A172 (cell line): ENCODE measurements at places on chromosomes 16 and 17.

- DNase-seq, result no peak
Observed at GRCh38 chr16:2388139-2388874, 40.9 kb upstream of the CCNF start.

DNA sequence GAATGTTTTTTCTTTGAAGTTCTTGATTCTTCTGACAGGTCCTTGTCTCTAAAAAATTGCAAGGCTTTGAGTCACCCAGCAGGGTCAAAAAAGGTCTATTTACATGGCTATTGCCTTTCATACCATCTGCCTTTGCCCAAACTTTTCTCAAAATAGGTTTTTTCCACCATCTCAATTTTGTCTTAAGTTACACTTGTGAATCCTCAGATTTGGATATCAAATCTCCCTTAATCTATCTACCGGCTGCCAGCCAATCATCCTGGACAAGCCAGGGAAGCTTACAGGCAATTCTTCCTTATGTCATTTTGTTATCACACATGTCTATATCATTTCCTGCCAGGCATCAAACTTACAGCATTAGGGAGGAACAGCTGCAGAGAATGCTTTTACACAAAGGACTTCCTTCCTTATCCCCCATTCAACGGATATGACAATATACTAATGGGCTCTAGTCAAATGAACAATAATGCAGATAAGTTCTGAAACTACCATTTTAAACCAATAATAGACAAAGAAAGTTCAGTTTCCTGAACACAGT, 104.1 kb upstream of the CORO6 start:
- peak; percentile 58 for DNase-seq

DNA sequence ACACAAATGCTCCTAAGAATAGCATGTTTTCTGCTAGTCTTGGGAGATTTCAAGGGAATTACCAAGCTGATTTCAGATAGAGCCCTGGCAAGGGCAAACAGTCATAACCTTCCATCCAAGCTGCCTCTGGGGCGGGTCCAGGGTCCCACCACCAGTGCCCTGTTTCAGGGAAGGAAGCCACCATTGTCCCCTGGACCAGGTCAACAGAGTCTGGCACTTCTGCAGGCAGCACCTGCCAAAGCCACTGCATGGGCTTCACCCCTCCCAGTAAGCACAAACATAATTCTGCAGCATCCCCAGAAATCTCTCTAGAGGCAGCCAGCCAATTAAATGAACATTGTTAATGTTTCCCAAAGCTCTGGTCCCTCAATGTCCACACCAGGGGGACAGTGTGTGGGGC, 143.0 kb downstream of the SALL1 start:
- no peak for DNase-seq

DNA sequence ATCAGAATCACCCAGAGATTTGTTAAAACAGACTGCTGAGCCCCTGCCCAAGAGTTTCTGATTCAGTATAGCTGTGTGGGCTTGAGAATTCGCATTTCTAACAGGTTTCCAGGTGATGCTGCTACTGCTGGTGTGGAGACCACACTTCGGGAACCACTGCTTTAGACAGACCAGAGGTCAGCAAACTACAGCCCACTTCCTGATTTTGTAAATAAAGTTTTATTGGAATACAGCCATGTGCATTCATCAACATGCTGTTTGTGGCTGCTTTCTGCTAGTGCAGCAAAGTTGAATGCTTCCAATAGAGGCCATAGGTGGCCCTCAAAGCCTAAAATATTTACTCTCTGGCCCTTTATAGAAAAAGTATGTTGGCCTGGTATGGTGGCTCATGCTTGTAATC, 32.6 kb upstream of the CLEC19A start:
- DNase-seq, result no peak

GRCh38 chr17:7146115-7146514, 31.5 kb upstream of the ASGR2 start:
- no peak for DNase-seq

GRCh38 chr16:72924927-72925630, 122.8 kb downstream of the ZFHX3 start:
- no peak for DNase-seq

DNA sequence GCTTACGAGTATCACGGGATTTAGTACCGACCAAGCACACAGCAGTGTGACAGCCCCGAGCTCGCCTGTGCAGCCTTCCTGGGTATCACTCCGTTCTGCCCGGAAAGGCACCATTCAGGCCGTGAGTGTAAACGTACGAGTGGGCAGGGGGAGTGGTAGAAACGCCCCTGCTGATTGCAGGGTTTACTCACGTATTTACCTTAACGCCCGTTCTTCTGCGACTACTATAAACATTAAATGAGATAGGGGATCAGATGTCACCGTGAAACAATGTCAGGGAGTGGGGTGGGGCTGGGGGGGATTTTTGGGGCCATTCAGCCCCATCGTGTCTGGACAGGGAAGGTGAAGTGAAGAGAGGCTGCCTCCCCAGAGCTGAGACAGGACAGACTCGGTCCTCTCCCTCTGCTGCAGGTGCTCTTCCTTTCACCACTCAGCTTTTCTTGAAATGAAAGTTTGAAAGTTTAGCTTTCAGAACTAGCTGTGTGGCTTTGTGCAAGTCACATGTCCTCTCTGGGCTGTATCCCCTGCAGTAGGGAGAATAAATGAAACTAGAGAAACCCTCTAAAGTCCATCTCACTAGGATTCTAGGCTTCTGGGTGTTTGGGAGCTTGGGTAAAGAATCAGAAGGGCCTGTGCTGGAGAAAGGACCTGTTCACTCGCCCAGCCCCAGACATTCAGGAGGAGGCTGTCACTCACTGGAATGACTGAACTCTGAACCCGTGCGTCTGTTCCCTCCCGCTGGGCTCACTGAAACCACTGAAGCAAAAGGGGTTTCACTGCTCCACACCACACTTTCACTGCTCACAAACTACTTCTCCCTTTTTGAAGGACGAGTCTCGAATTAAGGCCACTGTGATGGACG, 66.7 kb downstream of the RPA1 start:
- DNase-seq, result no peak

- DNase-seq, result no peak
Observed at GRCh38 chr17:69728816-69729215, 314.3 kb downstream of the MAP2K6 start.

DNA sequence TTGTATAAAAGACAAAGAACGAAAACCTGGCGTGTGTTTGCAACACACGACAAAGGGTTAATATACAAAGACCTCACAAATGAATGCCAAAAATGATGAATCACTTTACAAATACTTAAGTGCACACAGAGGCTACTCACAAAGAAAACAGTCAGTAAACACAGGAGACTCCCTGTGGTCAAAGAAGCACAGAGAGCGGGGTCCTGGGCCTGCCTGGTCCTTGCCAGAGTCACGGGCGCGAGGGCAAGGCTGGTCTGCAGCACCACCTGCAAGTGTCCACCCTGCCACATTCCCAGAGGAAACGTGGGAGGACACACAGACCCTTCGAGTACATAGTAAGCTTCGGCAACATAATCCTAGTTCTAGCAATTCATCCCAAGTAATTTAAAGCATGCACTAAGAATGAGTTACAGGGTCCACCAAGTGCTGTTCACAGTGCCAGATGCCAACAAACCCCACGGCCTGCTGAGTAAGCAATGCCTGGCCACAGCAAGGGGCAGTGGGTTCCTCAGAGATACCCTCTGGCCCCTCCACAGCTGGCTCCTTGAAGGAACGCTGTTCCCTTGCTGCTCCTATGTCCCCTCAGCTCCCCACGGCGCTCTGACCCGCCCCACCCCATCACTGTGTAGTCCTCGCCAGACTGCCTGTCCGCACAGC, 24.6 kb upstream of the FAAP100 start:
- peak; percentile 88 for DNase-seq

- no peak for DNase-seq
Observed at GRCh38 chr17:1724869-1725641, 551 bp downstream of the WDR81 start.

GRCh38 chr16:88471575-88471974, 18.5 kb downstream of the ZFPM1 start:
- DNase-seq, result peak; percentile 37

DNA sequence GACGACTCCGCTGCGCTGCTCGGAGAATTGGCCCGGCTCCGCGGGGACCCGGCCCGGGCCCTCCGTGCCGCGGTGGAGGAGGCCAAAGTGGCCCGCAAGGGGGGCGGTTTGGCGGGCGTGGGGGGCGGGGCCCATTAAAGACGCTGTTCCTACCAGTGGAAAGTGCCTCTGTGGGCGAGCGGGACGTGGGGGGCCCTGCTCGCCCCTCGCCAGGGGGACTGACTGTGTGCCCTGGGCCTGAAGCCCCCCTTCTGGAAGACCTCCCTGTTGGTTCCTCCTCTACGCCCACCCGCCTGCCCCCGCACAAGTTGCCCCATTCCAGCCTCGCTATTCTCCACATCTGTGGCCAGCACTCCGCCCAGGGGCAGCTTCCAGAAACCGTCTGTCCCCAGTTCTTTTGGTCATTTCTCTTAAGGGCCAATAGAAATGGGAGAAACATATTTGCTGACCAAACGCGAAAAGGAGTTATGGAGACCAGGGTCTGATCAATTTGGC, 1.9 kb upstream of the FGF11 start:
- no peak for DNase-seq

DNA sequence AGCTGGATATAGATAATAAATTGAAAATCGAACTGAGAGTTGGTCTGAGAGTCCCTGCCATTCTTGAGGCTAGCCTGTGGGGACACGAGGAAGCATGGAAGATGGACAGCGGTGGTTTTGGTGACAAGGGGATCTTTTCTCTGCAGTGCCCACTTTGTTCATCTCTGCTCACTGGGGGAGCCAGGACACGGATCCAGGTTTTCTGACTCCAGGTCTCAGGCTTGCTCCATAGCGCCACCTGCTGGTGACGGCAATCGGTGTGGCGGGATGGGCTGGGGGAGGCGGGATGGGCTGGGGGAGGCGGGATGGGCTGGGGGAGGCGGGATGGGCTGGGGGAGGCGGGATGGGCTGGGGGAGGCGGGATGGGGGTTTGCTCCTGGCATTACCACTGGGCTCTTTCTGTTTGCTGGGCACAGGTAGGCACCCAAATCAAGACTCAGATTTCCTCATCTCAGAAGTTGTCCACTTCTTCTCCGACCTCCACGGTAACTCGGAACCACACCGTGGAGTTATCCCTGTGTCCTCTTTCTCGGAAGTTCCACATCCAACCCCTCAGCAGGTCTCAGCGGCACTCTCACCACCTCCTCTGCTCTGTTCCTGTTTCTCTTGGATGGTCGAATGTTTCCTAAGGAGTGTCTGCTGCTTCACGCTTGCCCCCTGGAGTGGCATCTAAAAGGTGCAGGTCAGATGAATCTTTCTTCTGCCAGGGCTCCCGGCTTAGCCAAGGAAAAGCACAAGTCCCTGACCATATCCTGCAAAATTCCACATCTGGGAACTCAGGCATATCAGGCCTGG, 142.4 kb downstream of the CYLD start:
- DNase-seq, result no peak

DNA sequence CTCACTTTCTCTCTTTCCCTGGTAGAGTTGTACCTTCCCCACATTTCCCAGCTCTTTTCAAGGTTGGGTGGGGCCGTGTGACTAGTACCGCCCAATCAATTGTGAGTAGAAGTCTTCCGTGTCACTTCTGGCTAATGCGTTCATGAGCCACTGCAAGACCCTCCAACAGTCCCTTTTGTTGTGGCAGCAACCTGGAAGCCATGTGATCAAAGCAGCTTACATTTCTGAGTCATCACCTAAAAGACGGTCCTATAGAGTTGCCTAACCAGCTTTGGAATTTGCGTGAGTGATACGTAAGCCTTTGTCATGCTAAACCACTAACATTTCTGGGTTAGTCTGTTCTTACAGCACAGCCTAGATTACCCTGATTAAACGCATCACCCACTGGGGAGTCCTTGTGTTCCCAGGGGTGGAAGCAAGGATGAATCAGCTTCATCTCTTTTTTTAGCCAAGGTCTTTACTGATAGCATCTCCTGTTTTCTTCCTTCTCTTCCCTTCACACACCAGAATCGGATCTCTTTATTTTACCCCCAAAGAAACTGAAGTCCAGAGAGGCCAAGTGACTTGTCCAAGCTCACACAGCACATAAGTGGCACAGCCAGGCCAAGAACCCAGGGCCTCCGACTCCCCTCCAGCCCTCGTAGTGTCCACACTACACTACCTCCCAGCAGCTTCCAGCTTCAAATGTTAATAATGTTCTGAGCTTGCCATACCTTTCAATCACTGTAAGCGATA, 366.3 kb upstream of the XYLT1 start:
- DNase-seq, result peak; percentile 23

GRCh38 chr17:38395090-38395489, 33.2 kb upstream of the ARHGAP23 start:
- DNase-seq, result no peak

GRCh38 chr16:74575807-74576643, 30.9 kb downstream of the GLG1 start:
- no peak for DNase-seq

DNA sequence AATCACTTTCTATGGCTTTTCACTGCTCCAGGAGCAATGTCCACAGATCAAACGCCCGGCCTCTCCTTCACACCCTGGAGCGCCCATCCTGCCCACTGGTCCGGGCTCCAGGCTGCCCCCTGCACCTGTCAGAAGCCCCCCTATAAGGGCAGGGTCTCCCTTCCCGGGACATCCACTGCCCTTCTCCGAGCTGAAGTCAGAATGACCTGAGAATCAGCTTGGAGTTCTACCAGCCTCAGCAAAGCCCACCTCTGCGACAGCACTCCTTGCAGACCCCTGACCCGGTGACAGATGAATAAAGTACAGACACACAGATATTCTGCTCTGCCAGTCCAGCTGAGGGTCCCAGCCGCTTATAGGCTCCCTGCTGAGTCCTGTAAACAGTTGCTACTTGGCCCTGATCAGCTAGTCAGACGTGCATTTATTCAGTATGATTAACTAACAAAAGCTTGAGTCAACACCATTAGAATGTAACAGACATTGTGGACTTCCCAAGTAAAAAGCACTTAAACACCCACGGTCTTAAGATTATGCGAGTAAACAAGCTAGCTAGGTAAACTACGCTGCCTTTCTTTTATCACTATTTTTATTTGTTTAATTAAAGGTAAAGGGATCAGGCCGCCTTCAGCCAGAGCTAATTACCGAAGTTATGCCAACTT, 4.8 kb downstream of the SLC7A5 start:
- DNase-seq, result no peak

DNA sequence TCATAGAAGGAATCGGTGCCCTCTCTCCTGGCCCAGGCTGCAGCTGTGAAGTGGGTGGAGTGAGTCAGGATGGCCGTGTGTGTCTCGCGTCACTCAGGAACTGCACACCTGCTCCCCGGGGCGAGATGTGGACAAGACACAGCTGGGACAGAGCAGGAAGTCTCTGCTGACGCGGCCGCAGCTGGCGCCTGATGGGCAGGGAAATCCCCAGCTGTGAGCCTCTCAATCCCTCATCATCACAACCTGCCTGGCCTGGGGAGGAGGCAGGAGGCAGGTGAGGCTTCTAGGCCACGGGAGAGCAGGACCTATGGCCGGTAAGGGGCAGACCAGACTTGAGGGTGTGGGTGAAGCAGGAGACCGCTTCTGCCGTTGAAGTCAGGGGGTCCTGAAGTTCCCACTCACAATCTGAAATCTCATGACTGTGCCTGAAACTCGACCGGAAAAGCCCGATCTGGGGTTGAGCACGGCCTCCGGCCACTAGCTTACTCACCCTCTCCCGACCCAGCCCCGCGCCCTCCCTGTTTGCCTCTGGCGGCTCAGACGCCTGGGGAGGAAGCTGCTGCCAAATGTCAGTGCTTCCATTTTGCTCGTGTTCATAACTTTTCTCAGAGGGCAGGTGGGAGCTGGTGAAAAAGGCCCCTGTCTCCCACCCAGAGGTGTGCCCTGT, 1.1 kb upstream of the TRPV3 start:
- peak; percentile 92 for DNase-seq
